ENCODE measurements at places on chromosomes 1 and 21. TPM values are rescaled to one million over a fixed set of nuclear protein-coding genes. Genes with fewer than 3 reads are reported as not detected.

GRCh38 chr1:237891979-237892378 is 1.3 kb upstream of the ZP4 start:
- no peak for DNase-seq

- peak; percentile 87 for DNase-seq
Observed at GRCh38 chr1:48931506-48932192, 155.0 kb upstream of the BEND5 start.

- no peak for DNase-seq
Observed at GRCh38 chr1:191929383-191929782, 228.9 kb upstream of the RGS18 start.

- no peak for DNase-seq
Observed at GRCh38 chr21:40381111-40381510, 465.8 kb downstream of the DSCAM start.

- DNase-seq, result no peak
Observed at GRCh38 chr1:238177960-238178645, 287.4 kb upstream of the ZP4 start.

GRCh38 chr1:22959545-22960360 is 12.9 kb downstream of the LACTBL1 start:
- DNase-seq, result no peak

Gene CHIA
- total RNA-seq, result not detected

Gene KIF17
- total RNA-seq, result not detected

DNA sequence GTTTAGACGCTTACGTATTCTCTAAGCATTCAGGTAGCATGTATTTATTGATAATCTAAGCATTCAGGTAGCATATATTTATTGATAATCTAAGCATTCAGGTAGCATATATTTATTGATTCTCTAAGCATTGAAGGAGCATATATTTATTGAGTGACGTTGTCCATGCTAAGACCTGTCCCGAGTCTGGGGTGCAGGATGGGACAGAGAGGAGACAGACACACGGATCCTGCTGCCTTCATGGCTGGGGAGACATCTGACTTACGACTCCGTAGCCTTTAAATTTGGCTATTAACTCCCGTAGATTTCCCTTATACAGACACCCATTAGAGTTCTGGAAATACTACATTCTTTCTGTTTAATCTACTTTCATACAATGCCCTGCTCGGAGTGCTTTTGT is 982 bp downstream of the SCCPDH start:
- no peak for DNase-seq

Gene SLC16A4
- 32.0 TPM for total RNA-seq

DNA sequence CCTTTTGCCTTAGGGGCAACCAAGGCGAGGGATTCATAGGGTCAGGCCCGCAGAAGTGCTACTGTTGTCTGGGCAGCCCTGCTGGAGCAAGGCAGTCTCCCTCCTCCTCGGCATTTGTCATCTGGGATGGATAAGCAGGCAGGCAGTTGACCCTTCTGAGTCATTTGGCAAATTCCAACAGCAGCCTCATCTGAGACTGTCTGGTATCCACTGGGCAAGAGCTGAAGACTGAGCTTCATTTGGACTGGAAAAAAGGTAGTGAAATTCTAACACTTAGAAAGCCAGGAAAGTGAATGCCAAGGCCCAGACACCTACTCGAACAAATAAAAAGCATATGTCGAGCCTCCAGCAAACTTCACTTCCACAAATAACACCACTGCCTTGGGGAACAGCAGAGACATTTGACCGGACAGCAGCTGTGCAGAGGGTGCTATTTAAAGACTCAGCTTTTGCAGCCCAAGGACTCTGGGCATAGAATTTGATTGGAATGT is 4.0 kb upstream of the ZBTB40 start:
- peak; percentile 82 for DNase-seq

DNA sequence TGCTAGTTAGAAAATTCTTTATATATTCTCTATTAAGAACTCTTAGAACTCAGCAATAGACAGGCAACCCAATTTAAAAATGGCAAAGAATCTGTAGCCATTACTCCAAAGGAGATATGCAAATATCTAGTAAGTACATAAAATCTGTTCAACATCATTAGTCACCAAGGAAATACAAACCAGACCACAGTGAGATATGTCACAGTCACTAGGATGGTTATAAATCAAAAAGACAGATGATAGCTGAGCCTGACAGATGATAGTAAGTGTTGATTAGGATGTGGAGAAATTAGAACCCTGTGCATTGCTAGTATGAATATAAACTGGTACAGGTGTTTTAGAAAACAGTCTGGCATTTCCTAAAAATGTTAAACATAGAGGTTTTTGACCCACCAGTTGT is 26.6 kb downstream of the SRSF11 start:
- DNase-seq, result no peak

- DNase-seq, result no peak
Observed at GRCh38 chr1:39969531-39970270, 14.8 kb downstream of the MFSD2A start.

Gene ADPRS
- total RNA-seq, result 65.4 TPM

DNA sequence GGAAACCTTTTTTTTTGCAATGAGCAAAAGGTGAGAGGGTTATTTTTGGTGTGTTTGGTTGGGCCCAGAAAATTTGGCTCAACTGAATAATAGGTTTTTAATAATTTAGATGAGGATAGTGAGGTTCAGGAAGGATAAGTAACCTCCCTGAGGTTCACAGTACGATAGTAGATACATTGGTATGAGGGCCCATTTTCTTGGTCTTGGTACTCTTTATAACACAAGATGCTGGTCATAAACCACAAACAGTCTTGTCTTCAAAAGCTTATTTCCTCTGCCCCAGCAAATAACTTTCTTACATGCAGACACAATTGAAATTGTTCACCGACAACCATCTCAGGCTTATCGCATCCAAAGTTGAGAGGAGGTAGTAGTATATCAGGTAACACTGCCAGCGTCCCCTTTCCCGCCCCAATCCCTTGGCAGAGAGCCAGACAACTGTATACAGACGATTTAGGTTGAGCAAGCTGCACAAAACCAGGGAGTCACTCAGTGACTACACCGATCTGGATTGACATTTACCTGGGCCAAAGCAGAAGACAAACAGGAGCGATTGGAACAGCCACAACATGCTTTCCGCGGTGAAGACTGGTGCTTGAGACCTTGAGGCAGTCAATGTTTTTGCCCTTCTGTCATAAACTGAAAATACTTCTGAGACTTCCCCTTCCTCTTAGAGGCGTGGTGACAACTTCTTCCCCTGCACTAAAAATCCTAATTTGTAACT is at the start of gene SLAMF6:
Gene SLAMF6, minus strand, starts transcription at position 634 of the 724 bp plus-strand sequence. Its CDS starts 63 bp downstream, at position 571.
- DNase-seq, result no peak

Gene OR2M3
- total RNA-seq, result not detected

Gene PBX1
- 0.36 TPM for total RNA-seq

DNA sequence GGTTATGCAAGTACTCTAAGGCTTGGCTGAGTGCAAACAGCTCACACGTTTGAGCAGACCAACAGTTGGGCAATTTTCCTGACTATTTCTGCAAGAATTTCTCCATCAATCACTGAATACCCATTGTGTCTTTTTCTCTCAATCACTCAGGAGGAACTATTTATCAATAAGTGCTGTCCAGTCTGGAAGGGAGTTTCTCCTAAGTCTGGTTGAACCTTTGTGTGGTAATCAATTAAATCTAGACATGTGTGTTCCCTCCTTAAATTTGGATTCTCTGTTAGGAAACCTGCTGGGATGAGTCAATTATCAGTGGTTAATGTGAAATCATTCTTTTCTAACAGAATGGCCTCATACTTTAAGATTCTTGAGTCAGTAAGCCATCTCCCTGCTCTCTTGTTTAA is 6.8 kb upstream of the AADACL3 start:
- no peak for DNase-seq

- DNase-seq, result no peak
Observed at GRCh38 chr1:221806236-221806635, 64.3 kb upstream of the DUSP10 start.

DNA sequence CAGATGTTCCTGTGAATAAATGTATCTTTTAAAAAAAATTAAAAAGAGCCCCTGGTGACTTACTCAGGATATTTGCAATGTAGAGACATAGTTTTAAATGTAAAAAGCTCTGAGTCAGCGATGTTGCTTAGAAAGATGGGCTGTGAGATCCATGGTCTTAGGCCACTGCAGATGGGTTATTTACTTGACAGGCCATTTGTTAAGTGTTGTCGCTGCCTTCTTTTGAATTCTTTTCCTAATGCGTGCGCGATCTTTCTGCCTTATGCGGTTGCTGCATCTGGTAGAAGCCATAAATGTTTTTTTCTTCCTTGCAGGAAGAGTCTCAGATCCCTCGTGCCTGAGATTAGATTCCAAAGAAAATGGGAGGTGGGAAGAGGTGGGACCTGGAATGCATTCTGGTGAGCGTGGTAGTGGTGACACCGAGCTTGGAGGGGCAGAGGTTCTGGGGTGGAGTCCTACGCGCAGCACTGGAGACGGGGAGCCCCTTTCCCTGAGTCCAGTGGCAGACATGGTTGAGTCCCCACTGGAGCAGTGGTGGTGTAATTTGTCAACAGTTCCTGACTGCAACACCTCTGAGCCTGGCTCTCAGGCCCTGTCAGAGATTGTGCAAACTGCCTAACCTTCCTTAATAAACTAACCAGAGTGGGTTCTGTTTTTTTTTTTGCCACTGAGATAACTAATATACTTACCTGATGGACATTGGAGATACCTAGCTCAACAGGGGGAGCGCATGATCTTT is 197.2 kb downstream of the HHAT start:
- no peak for DNase-seq

Gene PCP4L1
- not detected for total RNA-seq

DNA sequence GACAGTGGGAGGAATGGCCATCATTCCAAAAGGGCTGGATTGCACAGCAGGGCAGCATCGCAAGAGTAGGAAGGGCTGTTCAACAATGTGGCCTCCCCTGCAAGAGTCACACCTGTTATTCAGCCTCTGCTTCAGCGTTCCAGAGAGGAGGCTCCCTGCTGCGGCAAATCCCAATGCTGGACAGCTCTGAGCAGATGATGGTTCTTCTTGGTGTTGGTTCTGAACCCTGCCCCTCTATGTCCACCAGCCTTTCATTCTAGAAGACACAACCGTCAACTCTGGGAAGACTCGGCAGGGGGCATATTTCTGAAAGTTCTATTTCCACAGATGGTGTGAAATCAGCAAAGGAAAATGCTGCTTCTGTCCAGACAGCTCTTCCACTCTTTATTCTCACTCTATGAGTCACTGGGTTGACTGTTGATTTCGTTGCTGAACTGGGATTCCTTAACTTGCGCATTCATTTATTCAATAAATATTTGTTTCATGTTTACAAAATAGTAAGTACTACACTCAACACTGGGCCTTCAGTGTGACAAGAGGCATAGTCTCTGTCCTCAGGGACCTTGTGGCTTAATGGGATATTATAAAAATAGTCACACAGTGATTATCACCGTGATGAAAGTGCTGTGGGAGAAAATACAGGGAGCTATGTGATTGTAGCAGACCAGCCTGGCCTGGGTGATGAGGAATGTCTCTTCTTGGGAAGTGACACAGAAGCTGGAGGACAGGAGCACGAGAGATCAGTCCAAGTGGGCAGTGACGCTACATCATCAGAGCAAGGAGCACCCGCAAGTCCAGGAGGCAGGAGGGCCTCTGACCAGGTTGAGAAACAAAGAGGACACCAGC is 260.3 kb downstream of the SIPA1L2 start:
- DNase-seq, result no peak

GRCh38 chr1:220498188-220498587 is 29.7 kb upstream of the MARK1 start:
- DNase-seq, result no peak

DNA sequence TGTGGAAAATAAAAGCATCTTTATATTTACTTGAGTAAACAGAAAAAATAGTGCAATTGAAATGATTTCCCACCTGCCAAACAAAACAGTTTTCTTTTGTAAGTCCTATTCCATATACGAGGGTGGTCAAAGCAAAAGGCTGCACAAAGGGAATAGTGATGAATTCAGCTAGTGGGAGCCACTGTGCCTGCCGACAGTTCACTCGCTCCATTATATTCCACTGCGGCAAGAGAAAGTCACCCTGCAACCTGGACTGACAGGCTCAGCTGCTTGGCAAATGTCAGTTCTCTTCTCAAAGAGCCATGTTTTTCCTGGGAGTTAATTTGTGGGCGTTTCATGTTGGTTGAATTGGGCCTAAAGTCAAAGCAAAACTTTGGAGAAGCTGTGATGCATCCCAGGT is 145.4 kb downstream of the LMO4 start:
- no peak for DNase-seq

GRCh38 chr1:60911966-60912697 is 170.2 kb upstream of the NFIA start:
- no peak for DNase-seq

GRCh38 chr1:172745014-172745413 is 86.1 kb downstream of the FASLG start:
- peak; percentile 6 for DNase-seq

DNA sequence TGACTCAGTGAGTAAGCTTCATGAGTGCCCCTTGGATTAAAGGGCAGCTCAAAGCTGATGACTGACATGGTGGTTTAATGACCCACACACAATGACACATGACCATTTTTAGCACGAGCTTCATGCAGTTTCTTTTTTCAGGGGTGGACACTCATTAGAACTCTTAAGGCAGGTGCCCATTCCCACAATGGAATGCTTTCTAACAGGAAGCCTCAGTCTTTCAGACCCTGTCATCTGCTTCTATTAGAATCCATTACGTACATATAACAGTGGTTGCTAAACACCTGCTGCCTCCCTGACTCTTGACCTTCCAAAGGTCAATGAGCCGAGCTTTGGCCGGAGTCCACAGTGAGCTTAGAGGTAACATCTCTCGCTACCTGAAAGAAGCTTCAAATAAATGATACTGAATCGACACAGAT is 27.4 kb downstream of the AKNAD1 start:
- DNase-seq, result peak; percentile 49

GRCh38 chr1:161200421-161200991 is 1.7 kb upstream of the ADAMTS4 start:
- DNase-seq, result peak; percentile 4

Gene SYT14
- 0.15 TPM for total RNA-seq

DNA sequence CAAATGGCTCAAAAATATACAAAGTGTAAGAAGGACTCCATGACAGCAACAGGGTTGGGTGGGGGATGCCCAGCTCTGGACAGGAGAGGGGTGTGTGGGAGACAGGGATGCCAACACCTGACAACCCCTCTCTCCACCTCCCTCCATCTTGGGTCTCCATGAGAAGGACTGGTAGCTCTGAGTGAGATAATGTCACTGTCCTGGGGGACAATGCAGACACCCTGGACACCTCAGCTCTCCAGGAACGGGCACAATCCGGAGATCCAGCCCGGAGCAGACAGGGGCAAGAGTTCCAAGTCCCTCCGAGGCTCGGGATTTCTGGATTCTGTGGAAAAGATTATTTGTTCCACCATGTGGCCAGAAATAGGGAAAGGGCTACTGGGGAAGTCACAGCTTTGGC is 122.5 kb downstream of the GLIS1 start:
- DNase-seq, result no peak

Gene TRIM63
- total RNA-seq, result not detected

DNA sequence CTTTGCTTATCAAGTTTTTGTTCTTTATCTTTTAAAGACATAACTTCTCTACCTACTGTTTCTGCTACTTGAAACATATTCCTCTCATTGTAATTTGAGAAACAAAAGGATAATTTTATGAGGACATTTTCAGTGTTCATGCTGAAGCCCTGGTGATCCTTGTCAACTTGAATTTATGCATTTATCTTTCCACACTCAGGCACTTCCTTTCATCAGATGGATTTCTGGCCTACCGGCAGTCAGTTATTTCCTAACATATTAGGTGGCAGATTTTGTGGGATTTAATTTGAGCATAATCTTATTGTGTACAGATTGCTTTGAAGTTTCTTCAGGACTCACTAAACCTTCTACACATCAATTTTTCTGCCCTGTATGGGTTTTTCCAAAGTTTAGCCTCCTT is 75.0 kb downstream of the RGL1 start:
- DNase-seq, result no peak

Gene DYNLT4
- total RNA-seq, result not detected

Gene MMEL1
- not detected for total RNA-seq

GRCh38 chr21:45290948-45291612 is 3.4 kb upstream of the POFUT2 start:
- no peak for DNase-seq

Measured in MG63 (cell line).